ENCODE measurements at places on chromosomes 2 and 18.
A peak's percentile ranks its signal among the peaks of the same experiment; 100 is the strongest.

GRCh38 chr2:118801151-118801550 lies 46.3 kb downstream of the EN1 start:
- no peak for DNase-seq

- no peak for DNase-seq
These were observed 112.5 kb downstream of the MAP3K20 start for GRCh38 chr2:173187941-173188788.

DNA sequence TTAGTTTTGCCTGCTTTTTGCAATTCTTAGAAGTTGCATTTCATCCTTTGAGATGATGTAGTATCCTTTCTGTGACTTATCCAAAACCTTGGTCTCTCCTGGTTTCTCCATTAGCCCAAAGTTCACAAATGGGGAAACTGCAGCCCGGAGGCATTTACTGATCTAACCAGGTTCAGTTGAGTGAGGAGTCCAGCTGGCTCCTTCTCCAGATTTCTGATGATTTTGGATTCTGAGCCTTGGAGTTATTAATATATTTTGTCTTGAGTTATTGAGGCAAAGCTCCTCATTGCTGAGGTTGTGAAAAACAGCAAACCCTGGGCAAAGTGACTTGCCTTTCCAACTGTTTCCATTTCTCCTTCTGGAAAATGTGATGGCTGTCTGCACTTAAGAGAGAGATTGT lies 1.7 kb downstream of the SLC1A4 start:
- DNase-seq, result no peak

- DNase-seq, result no peak
These were observed 40.3 kb downstream of the SOWAHC start for GRCh38 chr2:109654326-109655050.

DNA sequence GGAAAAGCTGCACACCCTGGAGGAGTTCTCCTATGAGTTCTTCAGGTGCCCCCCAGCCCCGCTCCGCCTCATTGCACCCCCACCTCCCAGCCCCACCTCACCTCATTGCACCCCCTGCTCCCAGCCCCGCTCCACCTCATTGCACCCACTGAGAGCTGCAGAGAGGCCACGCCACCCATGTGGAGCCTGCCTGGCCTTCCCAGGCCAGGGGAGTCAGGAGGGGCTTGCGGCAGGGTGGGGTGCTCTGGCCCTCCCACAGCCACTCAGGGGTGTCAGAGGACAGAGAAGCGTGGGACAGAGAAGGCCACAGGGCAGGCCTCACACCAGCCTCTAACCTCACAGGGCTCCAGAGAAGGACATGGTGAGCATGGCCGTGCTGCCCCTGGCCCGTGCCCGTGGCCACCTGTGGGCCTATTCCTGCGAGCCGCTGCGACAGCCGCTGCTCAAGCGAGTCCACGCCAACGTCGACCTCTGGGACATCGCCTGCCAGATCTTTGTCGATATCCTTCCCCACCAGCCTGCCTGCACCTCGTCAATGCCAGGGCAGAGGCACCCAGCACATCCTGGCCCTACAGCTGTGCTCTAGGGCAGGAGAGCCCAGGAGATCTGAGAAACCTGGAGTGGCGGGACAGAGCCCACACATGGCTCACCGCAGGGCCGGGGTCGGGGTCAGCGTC lies 15.0 kb upstream of the GPR17 start:
- no peak for DNase-seq

- DNase-seq, result no peak
These were observed 188.8 kb downstream of the TSN start for GRCh38 chr2:121944072-121944831.

DNA sequence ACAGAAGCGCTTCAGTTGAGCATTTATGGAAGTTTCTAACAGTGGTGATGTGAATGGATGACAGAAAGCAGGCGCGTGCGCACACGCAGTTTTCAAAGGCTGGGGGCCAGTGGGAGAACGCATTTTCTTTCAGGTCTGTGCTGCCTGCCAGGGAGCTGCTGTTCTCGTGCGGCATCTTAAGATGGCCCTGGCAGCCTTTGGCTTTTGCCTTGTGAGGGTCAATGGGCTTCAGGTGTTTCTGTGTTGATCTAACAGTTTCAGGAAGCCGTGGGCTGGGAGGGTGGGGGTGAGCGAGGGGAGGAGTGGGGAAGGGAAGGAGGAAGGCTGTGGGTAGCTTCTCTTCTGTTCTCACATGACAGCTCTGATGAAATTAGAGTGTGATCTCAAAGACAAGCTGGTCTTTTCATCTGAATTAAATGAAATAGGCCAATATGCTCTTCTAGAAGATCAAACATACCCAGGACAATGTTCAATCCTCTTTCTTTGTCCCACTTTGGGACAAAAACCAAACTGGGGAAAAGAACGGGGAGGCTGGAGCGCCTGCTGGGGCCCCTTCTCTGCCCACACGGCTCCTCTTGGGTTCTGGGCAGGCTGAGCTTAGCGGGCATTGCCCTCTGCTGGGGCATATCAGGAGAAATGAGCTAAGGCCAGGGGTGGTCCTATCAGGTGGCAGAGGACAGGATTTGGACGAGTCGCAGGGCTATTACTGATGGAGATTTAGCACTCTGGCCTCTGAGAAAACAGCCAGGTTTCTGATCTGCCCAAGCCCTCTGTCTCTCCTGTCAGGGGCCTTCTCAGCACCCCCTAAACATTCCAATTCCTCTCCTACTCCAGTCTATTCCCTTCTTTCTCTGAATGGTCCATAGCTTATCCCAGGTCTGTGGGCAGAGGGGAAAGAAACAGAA lies 126.2 kb upstream of the LGALSL start:
- DNase-seq, result peak; percentile 31

DNA sequence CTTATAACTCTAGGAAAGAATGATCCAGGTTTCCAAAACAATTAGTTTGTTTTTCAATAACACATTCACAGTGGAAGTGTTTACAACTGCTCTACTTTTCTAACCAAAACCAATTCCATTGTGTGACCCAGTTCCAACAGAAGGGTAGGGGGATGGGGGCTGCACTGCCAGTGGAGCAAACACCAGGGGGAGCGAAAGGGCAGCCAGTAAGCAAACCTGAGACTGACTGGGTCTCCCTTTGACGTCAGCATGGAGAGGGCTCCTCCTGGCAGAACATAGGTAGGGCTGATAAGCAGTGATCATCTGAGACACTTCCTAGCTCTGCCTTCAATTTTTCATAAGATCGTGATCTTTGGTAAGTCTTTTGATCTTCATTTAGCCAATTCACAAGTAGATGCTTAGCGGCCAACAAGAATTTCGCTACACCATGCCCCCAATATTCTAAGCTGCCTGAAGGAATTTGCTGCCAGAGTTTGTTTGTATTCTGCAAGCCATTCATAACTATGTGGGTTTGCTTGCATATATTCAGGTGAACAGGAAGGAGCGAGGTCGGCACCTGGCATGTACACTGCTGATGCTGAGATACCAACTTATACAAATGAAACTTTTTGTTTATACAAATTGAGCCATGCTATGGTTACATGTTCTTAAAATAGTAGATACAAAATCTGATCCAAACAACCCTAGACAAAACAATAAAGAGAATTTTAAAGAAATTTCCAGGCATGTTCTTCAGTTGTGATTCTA lies 45.9 kb downstream of the ST6GAL2 start:
- no peak for DNase-seq

Measured in activated naive CD4-positive, alpha-beta T cell (primary cell).